ENCODE measurements at places on chromosomes 2 and 18.

DNA sequence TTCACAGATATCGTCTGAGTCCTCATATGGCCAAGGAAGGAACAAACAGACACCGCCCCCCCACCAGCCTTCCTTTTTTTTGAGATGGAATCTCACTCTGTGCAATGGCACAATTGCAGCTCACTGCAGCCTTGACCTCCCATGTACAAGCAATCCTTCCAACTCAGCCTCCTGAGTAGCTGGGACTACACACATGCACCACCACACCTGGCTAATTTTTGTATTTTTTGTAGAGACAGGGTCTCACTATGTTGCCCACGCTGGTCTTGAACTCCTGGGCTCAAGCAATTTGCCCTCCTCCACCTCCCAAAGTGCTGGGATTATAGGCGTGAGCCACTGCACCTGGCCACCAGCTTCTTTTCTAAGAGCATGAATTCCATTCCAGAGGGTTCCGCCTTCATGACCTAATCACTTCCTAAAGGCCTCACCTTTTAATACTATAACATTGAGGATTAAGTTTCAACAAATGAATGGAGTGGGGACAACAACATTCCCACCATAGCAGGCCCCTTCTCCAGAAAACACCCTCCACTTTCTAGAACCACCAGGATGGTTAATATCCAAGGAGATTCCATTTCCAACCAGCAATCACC lies 2.2 kb upstream of the TMBIM1 start:
- DNase-seq, result no peak

GRCh38 chr2:73290049-73290839 lies 3.1 kb downstream of the EGR4 start:
- peak; percentile 57 for DNase-seq

GRCh38 chr2:212361174-212361756 lies 177.3 kb downstream of the ERBB4 start:
- no peak for DNase-seq

DNA sequence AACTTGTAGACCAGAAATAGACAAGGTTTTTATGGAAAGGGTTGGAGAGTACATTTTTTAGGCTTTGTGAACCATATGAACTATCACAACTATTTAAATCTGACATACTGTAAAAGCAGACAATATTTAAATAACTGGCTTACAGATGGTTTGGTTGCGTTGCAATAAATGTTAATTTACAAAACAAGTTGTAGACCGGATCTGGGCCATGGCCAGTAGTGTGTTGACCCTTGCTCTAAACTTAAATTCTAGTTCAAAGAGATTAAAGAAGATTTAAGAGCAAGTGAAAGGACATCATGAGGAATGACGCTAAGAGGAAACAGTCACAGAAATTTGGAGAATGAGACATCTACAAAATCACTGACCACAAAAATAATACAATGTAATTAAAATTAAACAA lies 652.7 kb downstream of the DCDC2C start:
- DNase-seq, result no peak

- DNase-seq, result no peak
These were observed 64.6 kb downstream of the PLCL1 start for GRCh38 chr2:197869041-197869440.

DNA sequence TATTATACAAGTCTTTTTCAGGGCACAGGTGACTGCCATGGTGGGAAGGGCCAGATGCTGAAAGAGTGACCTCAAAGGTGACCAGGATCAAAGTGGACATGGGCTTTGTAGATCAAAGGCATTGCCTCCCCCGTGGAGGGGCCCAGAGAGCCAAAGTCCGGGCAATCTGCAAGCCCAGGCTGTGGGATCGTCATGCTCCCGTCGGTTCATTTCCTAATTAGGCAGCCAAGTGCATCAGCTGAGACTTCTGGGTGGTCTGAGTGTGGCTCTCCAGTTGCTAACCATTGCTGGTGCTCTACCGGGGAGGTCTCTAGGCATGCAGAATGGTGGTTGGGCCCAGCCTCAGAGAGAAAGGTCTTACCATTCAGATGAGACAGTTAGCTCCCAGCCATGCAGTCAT lies 61.6 kb downstream of the TRIB2 start:
- DNase-seq, result no peak

DNA sequence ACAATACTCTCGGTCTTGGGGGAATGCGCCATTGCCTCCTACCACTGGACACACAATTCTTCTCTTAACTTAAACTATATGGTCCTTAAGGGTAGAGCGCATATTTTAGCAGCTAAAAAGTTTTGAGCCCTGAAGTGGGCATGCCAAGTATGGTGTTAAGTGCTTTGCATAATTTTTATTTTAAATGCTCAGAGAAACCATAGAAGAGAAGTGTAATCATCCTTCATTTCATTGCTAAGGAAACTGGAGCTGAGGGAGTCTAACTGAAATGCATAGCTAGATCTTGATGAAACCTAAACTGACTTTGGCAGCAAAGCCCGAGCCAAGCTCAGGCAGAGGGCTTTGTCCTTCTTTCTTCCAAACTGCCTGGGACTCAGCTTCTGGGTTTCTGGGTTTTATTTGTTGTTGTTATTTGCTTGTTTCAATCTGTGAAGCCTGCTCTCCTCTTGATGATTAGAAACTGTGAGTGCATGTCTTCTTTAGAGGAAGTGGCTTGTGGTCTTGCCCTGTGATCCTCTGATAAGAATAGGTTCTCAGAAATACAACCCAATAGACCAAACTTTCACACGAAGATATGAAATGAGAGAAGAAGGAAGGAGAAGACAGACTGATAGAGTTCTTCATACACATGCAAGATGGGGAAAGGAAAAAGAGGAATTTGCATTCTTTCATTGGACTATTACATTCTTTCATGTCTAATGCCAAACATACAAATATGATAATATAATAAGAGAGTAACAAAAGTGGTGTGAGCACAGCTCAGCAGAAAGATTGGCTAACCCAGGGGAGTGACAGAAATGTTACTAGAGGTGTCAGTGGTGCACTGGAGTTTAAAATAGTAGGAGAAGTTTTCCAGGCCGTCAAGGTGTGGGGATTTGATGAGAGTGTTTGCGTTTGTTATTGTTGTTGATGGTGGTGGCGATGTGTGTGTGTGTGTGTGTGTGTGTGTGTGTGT lies 7.5 kb upstream of the RNF144A start:
- peak; percentile 38 for DNase-seq

DNA sequence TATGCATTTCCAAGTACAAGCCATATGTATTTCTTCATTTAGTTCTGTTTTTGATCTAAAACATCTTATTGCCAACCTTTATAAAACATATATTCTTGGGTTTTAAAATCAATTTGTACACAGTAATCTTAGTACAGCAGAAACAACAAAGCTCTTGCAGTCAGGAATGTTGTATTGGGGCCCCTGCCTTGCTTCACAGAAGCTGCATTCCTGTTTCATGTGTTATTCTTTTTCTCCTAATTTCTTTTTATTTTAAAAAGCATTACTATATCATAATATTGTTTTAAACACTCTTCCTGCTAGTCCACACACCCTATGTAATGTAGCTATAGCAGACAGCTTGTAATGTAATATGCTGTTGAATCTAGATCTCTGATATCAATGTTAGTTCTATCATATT lies 24.0 kb downstream of the SERPINB7 start:
- no peak for DNase-seq

GRCh38 chr18:69557282-69557681 lies 156.6 kb downstream of the DOK6 start:
- DNase-seq, result no peak

DNA sequence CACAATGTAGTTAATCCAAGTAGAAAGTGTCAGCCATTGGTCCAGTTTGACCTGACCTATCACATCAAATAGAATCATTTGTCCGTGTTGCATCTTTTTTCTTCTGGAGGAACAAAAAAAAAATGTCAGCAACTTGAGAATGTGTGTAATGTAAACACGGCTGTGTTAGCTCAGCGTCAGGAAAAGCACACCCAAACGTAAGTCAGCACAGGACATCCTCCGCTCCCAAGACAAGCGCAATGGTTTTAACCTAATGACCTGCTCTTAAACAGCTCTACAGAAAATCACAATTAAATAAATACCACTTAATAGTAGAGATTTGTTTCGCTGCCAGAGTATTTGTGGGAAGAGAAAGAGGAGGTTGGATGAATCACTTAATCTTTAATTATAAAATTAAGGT lies 59.4 kb downstream of the OSR1 start:
- DNase-seq, result no peak

DNA sequence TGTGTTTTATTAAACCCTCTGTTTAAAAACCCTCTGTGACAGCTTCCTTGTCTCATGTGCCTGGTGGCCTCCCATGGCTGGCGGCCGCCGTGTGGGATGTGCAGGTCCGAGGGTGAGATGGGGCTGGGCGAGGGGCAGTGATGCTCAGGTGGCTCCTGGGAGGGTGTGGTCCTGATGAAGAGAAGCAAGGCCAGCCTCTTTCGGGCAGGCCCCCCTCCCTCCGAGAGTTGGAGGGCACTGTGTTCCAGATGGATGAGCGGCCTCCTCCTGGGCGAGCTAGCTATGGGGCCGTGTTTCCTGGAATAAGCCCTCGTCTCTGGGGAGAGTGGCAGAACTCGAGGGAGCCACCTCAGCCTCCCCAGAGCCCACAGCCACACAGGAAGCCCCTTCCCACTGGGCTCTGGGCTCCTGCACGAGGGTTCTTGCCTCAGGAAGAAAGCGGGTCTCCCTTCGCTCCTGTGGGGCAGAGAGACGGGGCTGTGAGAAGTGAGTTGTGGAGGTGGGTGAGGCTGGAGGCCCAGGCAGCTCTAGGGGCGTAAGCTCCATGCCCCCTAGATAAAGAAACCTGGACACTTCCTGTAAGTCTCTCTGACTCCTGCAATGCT lies 72.1 kb downstream of the ASB1 start:
- no peak for DNase-seq

DNA sequence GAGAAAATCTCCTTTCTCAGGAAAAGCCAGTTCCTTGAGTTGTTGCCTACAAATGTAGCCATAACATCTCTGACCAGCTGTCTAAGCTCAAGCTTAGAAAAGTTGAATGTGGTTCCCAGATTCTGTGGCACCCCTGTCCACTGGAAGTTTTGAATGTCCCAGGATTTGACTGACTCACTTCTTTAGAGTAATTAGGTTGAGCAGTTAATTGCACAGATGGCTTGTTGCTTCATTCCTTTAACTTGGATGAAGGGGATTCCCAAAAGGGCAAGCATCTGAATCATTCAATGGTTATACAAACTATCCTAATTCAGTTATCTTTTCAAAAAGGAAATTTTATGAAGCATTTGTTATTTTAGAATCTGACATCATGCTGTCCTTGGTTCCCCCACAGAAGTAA lies 374.7 kb downstream of the LNPK start:
- no peak for DNase-seq

- DNase-seq, result no peak
These were observed 52.3 kb downstream of the ZNF521 start for GRCh38 chr18:25299426-25300300.

DNA sequence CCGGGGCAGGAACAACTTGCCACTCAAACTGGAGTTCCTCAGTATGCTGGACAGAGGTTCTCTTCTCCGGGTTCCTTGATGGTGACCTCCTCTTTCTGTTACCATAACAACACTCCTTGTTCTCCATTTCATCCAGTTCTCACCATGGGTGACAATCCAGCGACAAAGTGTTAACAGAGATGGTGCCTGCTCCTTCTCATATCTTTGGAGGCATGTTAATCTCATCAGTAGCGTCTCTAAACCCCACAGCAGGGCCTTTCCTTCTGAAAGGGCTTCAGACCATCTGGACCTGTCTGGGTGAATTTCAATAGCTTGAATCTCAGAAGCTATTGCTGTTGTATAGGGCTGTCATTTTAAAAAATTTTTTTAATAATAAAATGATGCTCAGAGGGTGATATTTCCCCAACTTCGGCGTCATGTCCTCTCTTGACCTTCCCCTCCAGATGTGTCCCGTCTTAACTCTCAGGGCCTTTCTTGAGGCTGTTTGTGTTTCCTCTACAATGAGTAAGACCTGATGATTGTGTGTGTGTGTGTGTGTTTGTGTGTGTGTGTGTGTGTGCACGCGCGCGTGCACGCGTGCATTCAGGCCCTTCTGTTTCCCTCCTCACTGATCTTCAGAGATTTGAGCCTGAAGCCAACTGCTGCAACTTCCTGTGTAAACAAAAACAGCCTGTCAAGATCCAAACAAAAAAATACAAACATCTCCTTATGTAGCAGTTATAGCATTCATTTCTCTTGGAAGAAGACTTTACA lies 24.3 kb upstream of the CETN1 start:
- DNase-seq, result no peak

DNA sequence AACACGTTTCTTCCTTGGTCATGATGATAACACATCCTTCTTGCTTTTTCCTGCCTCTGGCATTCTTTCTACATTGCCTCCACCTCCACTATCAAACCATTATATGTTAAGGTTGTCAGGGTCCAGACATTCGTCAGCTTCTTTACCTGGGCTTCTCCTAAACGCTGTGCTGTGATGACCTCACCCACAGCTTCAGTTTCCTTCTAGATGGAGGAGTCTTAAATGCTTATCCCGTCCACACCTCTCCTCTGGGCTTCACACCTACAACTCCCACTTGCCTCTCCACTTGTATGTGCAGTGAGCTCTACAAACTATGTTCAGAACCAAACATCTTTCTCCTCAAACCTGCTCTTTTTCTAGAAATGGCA lies 666 bp upstream of the STAT1 start:
- no peak for DNase-seq

- no peak for DNase-seq
These were observed 30.1 kb downstream of the EIF2AK3 start for GRCh38 chr2:88597168-88597567.

- DNase-seq, result no peak
These were observed 69.9 kb upstream of the CAVIN2 start for GRCh38 chr2:191916826-191917225.

- DNase-seq, result no peak
These were observed 61.0 kb downstream of the SPP2 start for GRCh38 chr2:234111523-234111922.

GRCh38 chr2:72051971-72052505 lies 95.6 kb downstream of the CYP26B1 start:
- DNase-seq, result no peak

DNA sequence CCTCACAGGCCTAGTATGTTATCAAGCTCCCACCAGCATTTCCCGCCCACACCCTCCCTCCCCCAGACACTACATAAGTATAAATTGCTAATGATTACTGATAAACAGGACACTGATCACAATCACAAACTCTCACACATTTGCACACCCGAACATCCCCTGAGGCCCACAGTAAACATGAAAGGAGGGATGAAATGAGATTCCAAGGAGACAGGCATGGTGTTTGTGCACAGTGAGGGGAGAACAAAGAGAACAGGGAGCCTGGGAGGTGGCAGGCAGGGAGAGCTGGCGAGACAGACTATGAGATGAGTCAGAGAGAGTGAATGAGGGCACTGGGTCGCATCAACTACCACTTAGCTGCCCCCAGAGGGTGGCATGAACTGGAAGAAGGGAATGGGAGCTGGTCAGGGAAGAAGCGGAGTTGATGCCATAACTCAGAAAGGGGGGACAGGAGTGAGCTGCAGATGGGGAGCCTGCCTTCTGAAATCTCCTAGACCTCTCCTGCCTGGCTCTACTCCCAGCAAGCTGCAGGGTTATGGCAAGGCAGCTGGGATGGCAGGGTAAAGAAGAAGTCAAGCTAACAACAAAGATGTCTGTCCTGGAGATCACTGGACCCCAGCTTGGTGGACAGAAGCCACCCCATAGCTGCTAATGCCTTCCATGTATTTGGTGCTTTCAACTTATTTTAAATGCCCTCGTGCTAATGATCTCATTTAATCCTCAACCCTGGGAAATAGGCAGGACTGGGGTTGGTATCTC lies 5.1 kb downstream of the KIF3C start:
- no peak for DNase-seq

- no peak for DNase-seq
These were observed 494 bp upstream of the RBM45 start for GRCh38 chr2:178111743-178112142.
